ENCODE measurements at places on chromosomes 3 and 15.

DNA sequence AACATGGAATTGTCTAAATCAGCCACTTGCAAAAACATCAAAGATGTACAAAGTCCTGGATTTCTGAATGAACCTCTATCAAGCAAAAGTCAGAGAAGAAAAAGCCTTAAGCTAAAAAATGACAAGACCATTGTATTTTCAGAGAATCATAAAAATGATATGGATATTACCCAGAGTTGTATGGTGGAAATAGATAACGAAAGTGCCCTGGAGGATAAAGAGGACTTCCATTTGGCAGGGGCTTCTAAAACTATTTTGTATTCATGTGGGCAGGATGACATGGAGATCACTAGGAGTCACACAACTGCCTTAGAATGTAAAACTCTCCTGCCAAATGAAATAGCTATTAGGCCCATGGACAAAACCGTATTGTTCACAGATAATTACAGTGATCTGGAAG lies 29.3 kb downstream of the KNL1 start:
- no peak for DNase-seq

- no peak for DNase-seq
These were observed 11.0 kb downstream of the STARD5 start for GRCh38 chr15:81312790-81313543.

DNA sequence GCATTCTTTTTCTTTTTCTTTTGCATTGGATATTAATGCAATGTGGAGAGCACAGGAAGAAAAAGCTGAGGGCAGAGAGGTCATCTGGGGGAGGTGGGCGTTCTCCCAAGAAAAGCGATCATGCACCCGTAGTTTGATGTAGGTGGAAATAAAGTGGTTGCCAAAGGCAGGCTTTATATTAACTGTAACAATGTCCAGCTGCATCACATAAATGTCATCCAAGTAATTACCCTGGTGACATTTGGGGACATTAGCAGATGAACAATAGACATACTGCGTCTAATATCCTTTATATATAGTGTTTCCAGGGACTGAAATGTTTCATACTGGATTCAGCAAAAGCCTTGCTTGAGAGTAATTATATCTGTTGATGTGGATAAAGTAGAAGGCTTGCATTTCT lies 135.5 kb downstream of the CNTN6 start:
- no peak for DNase-seq

DNA sequence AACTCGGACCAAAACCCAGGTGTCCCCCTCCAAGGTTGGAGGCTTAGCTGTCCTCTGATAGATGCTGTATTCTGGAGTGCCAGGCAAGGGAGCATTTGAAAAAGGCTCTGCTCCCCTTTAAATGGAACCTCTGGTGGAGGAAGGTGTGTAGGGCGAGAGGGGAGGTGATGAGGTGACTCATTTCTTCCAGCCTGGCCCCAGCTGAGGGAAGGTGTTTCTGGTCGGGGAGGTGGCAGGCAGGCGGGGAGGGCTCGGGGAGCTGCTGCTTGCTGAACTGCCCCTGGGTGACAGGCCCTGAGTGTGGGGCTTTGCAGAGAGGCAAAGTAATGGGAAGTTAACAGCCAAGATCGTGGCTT lies 18.8 kb downstream of the PSTPIP1 start:
- DNase-seq, result peak; percentile 91

All from stimulated activated CD8-positive, alpha-beta memory T cell treated with anti-CD3 and anti-CD28 coated beads, Interleukin-7, amount 100 ng/mL, for 4 hours (primary cell).